Hepatic stellate cell (primary cell): ENCODE measurements at places on chromosomes 1 and 21.
A peak's percentile ranks its signal among the peaks of the same experiment; 100 is the strongest.

DNA sequence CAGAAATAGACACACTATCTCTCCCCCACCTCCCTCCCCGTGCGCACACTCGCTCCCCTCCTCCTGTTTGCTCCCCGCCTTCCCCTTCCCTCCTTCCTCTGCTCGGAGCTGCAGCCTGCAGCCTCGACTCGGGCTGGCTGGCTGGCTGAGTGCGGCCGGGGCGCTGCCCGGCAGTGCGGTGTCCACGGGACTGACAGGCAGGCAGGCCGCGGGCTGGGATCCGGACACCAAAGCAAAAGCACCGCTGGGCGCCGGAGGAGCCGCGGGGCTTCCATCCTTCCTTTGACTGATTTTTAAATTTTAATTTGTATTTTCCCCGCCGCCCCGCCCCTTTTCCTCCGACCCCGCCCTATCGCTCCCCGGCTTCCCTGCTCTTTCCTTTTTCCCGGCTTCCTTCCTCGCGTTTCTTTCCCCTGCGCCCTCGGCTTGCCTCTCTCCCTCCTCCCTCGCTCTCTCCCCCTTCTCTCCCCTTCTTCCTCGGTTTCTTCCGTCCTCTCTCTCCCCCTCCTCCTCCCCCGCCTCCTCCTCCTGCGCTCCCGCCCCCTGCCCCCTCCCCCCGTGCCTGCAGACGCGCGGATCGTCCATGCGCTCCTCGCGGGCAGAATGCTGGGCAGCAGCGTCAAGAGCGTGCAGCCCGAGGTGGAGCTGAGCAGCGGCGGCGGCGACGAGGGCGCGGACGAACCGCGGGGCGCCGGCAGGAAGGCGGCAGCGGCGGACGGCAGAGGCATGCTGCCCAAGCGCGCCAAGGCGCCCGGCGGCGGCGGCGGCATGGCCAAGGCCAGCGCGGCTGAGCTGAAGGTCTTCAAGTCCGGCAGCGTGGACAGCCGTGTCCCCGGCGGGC is 109.4 kb downstream of the NAV1 start:
- peak; percentile 74 for DNase-seq

- DNase-seq: peak; percentile 30
Observed at GRCh38 chr1:226064816-226065248, 2.3 kb downstream of the H3-3A start.

- DNase-seq: peak; percentile 1
Observed at GRCh38 chr1:215201283-215201682, 118.7 kb downstream of the KCNK2 start.

DNA sequence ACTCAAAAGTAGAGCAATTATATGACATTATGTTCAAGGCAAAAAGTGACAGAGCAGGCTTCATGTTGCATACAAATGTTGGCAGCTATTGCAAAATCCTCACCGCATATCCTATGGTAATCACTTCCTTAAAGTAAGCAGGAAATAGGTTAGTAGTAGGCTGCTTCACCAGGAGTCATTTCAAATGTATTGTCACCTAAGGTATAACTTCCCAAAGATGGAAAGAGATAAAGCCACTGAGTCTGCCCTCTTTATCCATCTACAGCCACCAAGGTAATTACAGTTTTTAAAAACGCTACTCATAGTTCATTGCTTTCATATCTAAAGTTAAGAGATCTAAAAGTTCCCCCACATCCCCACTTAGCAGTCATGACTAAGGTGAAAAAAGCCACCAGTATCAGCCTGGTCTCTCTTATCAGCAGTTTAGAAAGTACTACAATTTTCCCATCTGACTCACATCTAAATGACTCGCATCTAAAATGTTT is 31.6 kb upstream of the UBE2U start:
- peak; percentile 32 for DNase-seq

DNA sequence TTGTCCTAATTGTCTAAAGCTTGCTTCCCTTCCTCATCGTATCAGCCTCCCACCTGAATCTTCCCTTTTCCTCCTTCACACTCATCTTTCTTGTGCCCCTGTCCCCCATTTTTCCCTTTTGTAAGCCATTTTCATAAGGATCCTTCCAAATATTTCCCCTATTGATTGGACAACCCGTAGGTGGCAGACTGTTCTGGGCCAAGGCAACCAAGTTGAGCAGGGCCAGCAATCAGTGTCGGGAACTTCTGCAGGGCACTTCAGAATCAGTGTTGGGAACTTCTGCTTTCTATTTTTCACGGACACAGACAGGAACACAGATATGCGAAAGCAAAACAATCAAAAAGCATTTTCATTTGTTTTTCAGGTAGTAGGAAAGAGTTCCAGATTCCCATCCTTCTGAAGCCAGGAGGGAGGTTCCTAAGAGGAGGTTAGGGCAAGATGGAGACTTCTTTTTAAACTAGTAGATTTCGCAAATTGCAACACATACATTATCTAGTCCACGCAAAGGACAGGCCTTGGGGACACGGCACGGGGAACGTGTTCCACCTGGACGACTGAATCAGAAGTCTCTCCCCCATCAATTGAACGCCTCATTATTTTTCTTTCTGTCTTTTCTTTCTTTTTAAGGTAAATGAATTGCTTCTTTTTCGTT is 691 bp upstream of the MPZL1 start:
- DNase-seq: peak; percentile 59

GRCh38 chr21:41283211-41283818 is 33.3 kb upstream of the FAM3B start:
- peak; percentile 75 for DNase-seq

DNA sequence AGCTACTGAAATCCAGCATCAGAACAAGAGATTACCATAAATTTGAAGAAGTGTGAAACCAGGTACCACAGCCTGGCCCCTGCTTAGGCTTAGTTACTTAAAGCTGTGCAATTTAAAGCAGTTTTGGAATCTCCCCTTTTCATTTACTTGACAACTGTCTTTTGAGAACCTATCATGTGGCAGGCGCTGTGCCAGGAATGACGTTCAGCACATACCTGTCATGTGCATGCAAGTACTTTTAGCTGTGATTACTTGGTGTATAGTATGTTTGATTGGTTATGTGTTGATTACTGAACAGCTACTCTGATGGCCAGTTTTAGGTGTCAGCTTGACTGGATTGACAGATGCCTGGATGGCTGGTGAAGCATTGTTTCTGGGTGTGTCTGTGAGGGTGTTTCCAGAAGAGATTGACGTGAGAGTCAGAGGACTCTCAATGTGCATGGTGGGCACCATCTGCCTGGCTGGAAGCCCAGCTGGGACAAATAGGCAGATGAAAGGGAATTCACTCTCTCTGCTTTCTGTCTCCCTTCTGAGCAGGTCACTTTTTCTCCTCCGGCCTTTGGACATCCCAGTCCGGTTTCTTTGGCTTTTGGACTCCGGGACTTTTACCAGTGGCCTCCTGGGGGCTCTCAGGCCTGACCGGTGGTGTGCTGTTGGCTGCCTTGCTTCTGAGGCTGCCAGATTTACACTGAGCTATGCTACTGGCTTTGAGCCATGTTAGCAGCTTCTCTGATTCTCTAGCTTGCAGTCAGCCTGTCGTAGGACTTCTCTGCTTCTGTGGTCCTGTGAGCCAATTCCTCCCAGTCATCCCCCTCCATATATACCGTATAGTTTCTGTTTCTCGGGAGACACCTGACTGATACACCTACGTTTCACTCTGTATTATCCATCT is 178.0 kb downstream of the RYR2 start:
- no peak for DNase-seq

GRCh38 chr1:212967801-212968200 is 17.5 kb downstream of the VASH2 start:
- peak; percentile 61 for DNase-seq

- no peak for DNase-seq
Observed at GRCh38 chr21:26583769-26584168, 10.7 kb upstream of the CYYR1 start.

DNA sequence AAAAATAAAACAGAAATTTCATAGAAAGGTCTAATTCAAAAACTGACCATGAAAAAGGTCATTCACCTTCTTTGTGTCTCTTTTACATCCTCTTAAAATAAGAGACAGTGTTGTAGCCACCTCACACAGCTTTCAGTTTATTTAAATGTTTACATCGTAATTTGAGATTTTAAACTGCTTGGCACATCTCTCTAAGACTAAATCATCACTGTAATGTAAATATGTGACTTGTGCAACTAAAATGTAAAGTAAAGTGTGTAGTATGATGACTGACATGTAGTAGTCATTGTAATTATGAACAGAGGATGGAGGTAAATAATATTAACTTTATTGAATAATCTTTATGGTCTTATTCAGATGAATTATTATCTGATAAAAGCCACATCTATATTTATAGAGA is 283.9 kb downstream of the KCNT2 start:
- no peak for DNase-seq

GRCh38 chr1:7269525-7269924 is 484.3 kb downstream of the CAMTA1 start:
- no peak for DNase-seq

DNA sequence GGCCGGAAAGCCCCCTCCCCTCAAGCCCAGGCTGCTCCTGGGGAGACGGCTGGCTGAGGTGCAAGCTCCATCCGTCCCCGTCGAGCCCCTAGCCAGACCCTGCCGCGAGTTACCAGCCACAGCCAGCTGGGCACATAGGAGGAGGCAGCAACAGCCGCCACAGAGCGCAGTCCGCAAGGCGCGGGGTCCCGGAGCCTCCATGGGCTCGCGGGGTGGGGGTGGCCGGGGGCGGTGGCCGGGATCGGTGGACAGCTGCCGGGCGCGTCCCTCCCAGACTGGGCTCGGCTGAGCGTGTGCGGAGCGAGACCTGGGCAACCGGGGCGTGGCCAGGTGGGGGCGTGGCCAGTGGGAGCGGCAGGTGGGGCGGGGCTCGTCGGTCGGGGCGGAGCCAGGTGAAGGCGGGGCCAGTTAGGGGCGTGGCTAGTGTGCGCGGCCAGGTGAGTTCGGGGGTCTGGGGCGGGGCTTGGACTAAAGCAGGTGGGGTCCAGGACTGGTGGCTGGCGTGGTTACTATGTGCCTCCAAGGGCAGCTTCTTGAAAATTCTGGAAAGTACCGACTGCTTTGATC is at the start of gene CD164L2:
CD164L2 (minus strand) TSS at position 295 of the 567 bp plus-strand sequence; CDS start at position 201, 94 bp downstream.
- no peak for DNase-seq

DNA sequence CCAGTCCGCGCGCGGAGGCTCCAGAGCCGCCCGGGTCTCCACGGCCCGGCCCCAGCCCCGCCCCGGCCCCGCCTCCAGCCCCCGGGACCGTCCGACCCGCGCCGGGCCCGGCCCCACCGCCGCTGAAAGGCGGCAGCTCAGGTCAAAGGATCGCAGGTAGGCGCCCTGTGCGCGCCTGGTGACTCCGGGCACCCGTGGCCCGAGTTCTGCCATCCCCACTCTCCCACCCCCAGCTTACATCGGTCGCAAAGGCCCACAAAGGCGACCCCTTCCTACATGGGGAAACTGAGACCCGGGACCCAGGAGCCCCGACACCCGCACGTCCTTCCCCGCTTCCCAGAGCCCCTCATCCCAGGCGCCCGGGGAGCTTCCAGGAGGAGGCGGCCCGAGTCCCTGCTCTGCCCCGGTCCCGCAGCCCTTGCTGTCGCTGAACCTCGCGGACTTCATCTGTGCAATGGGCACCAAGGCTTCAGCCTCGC is at the start of gene TMEM200B:
TMEM200B (minus strand) TSS at position 17 of the 479 bp plus-strand sequence. CDS start 2,075 bp downstream, outside the sequence.
- peak; percentile 35 for DNase-seq

DNA sequence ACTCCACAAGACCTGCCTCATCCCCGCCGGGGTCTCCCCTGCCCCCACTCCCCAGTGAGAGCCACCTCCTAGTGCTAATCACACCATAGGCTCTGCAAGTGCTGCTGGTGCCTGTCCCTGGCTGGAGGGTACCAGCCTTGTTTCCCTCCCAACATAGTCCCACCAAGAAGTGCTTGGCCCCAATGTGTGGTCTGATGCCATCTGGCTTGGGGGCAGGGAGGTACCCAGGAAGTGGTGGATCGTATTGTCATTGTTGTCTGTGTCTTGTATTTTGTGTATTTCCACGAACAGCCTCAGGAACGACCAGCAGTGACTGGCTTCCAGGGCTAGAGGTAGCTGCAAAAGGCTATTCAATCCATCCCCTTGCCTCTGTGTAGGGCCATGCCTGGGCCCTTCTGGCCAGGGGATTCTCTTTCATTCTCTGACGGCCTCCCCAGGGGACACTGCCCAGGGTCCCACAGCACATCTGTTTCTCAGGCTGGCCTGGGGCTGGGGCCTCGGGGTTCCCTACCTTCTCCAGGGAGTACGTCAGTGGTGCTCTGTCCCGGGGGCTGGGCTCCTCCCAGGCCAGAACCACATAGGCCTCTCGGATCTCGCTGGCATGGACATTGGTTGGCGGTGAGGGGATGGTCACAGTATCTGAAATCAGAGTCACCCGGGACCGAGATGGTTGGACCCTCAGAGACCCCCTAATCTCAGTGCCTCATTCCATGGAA is 22.8 kb downstream of the MYOM3 start:
- no peak for DNase-seq

DNA sequence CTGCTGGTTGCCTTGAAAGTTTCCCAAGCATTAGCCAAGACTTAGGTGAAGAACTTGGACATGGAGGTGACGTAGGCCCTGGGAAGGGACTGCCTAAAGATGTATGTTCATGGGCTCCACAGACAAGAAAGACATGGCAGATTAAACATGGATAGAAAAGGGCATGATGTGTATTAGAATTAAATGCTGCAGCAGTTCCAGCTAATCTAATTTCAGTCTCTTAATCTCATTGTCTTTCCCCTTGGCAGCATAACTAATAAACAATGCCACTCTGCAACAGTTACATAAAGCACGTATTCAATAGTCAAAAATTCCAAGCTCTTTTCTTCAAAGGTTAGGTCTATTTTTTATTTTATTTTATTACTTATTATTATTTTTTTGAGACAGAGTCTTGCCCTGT is 251.6 kb downstream of the KIF26B start:
- DNase-seq: no peak

DNA sequence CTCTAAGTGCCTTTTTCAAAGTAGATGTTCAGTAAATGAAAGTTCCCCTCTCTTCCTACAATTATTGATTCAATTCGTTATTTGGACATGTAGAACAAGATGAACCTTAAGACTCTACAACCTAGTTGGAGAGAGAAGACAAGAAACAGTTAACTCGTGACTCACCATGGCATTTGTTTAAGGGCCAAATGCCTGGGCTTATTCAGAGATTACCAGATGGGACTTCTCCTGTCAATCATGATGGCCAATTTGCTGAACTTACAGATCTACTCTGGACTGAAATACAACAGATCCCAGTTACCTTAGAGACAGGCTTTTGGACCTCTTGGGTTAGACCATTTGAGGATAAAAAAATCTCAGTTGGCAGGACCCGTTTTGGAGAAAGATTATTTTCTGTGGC is 93.5 kb downstream of the C1orf94 start:
- no peak for DNase-seq

- no peak for DNase-seq
Observed at GRCh38 chr1:115246526-115246925, 91.5 kb downstream of the NGF start.

GRCh38 chr21:38841472-38841871 is 35.7 kb downstream of the ETS2 start:
- DNase-seq: no peak

- DNase-seq: no peak
Observed at GRCh38 chr1:65245295-65245694, 64.0 kb upstream of the DNAJC6 start.

GRCh38 chr1:111882559-111882958 is 106.9 kb downstream of the KCND3 start:
- DNase-seq: no peak

GRCh38 chr1:93814059-93814794 is 64.8 kb downstream of the DNTTIP2 start:
- DNase-seq: peak; percentile 35

- DNase-seq: no peak
Observed at GRCh38 chr1:8652467-8653046, 164.9 kb downstream of the RERE start.
